ENCODE measurements at places on chromosomes 5 and 9. TPM values are rescaled to one million over a fixed set of nuclear protein-coding genes. Genes with fewer than 3 reads are reported as not detected.
A peak's percentile ranks its signal among the peaks of the same experiment; 100 is the strongest.

- no peak overlapping the region for H3K27ac ChIP-seq
- no peak for DNase-seq
- H3K36me3 ChIP-seq, result no peaks in the 10 kb centered on the region
- no peaks in the 10 kb centered on the region for H3K4me1 ChIP-seq
- no peaks in the 10 kb centered on the region for H3K27me3 ChIP-seq
These were observed 34.9 kb upstream of the FST start for GRCh38 chr5:53445569-53445968.

DNA sequence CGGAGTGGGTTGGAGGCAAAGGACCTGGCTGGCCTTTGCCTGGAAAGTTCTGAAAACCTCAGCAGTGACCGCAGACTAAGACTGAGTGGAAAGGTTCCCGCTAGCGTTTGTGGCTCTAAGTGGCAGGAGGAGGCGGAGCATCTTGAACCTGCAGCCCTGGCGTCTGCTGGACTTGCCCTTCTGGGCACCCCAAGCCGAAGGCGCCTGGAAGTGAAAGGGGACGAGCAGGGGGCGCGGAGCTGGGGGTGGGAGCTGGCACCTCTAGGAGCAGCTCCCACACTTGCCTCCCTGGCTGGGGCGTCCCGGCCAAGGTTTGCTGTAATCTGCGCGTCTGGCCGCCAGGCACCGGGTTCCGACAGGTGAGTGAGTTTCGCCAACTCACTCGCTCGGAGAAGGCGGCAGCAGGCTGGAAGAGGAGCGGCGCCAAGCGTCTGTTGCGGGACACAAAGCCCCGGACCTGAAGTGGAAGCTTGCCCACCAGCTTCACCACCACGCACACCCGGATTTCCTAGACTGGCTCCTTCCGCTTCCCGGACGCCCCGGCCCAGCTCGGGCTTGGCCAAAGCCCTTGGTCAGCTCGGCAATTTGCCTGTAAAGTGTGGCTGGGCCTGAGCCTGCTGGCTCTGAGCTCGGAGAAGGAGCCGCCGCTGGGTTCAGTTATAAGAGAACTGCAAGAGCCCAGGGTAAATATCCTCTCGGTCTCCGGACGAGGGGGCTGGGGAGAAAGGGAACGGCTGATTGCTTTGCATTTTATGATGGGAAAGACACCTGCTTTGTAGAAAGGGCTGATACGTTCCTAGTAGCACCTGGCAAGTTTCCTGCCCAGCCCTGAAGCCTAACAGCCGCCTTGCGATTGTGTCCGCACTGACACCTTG, at the start of gene GNA14:
GNA14 (minus strand) TSS at position 89 of the 875 bp plus-strand sequence. CDS start 529 bp downstream, outside the sequence.
- no peak for DNase-seq
- peaks cover 28% of the 10 kb centered on the region for H3K27me3 ChIP-seq
- no peaks in the 10 kb centered on the region for H3K36me3 ChIP-seq
- peak within 1 kb of the TSS; percentile 57 for H3K27ac ChIP-seq
- H3K4me3 ChIP-seq, result peak within 1 kb of the TSS; percentile 75

GRCh38 chr9:9392755-9393154, 1220.0 kb downstream of the PTPRD start:
- no peak overlapping the region for H3K4me3 ChIP-seq
- no peak for DNase-seq
- H3K27ac ChIP-seq, result no peak overlapping the region

Gene SFXN1
- total RNA-seq, result 84.3 TPM

Gene IL4
- total RNA-seq, result not detected

DNA sequence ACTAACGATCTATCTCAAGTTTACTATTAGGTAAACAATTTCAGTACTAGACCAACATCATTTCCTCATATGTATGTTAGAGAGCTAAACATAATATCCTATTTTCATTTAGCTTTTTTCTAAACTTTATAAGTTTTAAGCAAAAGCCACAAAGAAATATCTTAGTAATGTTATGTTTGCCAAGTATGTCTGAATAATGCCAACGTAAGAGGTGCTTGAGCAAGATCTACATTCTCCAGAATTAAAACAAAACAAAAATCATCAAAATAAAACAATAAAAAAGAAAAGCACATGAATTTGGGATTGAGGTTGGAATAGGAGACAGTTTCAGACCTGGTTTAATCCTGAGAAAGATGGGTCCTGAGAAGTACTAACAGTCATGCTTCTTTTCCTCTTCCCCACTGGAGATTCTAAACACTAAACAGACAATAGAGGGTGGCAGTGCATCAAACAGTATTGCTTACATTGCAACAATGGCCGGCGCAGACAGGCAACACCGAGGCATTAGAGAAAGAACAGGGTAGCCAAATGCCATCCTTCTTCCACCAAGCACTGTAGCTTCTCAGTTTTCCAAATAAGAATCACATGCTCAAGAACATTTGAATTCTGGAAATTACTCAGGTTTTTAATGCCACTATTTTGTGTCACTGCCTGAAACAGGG, 33.6 kb downstream of the CSNK1A1 start:
- peaks cover 33% of the 10 kb centered on the region for H3K36me3 ChIP-seq
- no peaks in the 10 kb centered on the region for H3K27me3 ChIP-seq
- no peak for DNase-seq
- H3K27ac ChIP-seq, result peak overlapping the region; percentile 22
- no peak overlapping the region for H3K4me3 ChIP-seq

DNA sequence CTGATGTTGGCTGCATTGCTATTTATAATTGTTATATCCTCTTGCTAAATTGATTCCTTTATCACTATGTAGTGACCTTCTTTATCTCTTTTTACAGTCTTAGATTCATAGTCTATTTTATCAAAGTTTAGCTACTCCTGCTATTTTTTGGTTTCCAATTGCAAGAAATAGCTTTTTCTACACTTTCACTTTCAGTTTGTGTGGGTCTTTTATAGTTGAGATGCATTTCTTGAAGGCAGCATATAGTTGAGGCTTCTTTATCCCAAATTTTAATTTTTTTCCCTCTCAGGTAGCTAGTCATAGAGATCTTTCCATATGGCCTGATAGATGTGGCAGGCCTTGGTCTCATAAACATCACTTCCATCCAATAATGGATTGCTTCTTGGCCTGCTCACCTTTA, 228.5 kb downstream of the COMMD10 start:
- H3K4me1 ChIP-seq, result no peaks in the 10 kb centered on the region
- DNase-seq, result no peak
- H3K27me3 ChIP-seq, result no peaks in the 10 kb centered on the region
- peaks cover 18% of the 10 kb centered on the region for H3K36me3 ChIP-seq
- H3K4me3 ChIP-seq, result no peak overlapping the region
- no peak overlapping the region for H3K27ac ChIP-seq

DNA sequence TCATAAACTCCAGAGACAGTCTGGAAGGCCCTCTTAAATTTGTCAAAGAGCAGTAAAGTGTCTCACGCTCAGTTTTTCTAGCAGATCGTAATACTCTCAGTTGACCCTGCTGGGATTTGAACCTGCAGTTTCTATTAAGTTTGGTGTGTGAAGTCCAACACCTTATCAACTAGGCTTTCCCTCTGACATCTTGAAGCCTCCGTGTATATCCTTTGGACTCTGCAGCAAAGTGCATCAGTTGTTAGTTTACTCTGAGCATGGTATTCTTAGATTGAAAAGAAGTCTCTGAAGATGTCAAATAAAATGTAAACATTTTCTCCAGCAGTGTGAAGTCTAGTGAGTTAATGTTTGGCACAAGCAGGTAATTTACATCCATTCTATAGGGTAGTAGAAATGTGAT, 2.4 kb downstream of the FUBP3 start:
- DNase-seq, result no peak
- H3K27ac ChIP-seq, result no peak overlapping the region
- peaks cover 6% of the 10 kb centered on the region for H3K4me1 ChIP-seq
- H3K4me3 ChIP-seq, result peak overlapping the region; percentile 92

- H3K4me3 ChIP-seq, result no peak overlapping the region
- H3K27me3 ChIP-seq, result no peaks in the 10 kb centered on the region
- peaks cover 49% of the 10 kb centered on the region for H3K36me3 ChIP-seq
- no peaks in the 10 kb centered on the region for H3K4me1 ChIP-seq
These were observed 27.4 kb downstream of the DROSHA start for GRCh38 chr5:31504529-31504928.

GRCh38 chr5:139646912-139647505, 1.1 kb upstream of the CXXC5 start:
- DNase-seq, result no peak
- no peaks in the 10 kb centered on the region for H3K36me3 ChIP-seq

Gene PAIP1
- 79.9 TPM for total RNA-seq

Gene OR2K2
- not detected for total RNA-seq

Gene CARD9
- total RNA-seq, result 2.6 TPM

GRCh38 chr5:1643651-1644392, 120.1 kb upstream of the LPCAT1 start:
- H3K4me1 ChIP-seq, result peaks cover 8% of the 10 kb centered on the region
- H3K36me3 ChIP-seq, result no peaks in the 10 kb centered on the region
- no peak overlapping the region for H3K27ac ChIP-seq

DNA sequence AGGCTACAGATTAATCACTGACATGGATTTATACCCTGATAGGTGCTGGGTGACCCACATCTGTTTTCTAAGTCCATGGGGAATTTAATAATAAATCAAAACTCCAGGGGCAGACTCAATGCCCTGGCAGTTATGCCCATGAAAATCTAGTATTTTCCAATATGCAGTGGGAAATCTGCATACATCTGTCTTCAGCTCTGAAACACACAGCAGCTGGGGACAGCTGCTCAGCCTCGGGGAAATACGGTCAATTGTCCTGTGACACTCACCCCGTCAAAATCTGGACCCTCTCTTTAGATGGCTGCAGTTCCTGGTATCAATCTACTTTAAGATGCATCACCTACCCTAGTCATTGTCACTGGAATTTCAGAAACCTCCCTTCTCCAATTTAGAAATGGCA, 12.7 kb upstream of the C1QTNF3 start:
- peaks cover 12% of the 10 kb centered on the region for H3K4me1 ChIP-seq
- DNase-seq, result no peak
- H3K4me3 ChIP-seq, result no peak overlapping the region
- no peak overlapping the region for H3K27ac ChIP-seq

Gene SLC45A2
- total RNA-seq, result 2.1 TPM

Gene OTP
- 0.31 TPM for total RNA-seq

DNA sequence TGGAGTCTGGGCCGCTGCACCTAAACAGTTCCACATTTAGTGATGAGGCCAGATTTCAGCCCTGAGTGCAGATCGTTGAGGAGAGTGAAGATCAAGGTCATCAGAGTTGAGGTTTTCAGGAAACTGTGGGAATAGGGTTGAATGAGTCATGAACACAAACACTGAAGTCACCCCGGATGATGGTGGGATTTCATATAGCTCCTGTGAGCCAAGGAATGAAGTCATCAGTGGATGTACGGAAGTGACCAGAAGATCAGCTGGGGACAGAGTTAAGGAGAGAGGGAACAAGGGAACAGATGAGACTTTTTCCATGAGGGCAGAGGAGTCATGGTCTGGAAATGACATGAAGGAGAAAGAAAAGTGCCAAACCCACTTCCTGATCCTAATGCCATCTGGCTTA, 36.5 kb downstream of the PALM2AKAP2 start:
- H3K27ac ChIP-seq, result no peak overlapping the region
- H3K36me3 ChIP-seq, result peaks cover 3% of the 10 kb centered on the region
- H3K4me1 ChIP-seq, result peaks cover 16% of the 10 kb centered on the region

Gene PCA3
- total RNA-seq, result 0.33 TPM

- no peaks in the 10 kb centered on the region for H3K27me3 ChIP-seq
- DNase-seq, result no peak
- H3K27ac ChIP-seq, result no peak overlapping the region
- no peaks in the 10 kb centered on the region for H3K4me1 ChIP-seq
These were observed 255.1 kb downstream of the MCTP1 start for GRCh38 chr5:95029569-95030366.

DNA sequence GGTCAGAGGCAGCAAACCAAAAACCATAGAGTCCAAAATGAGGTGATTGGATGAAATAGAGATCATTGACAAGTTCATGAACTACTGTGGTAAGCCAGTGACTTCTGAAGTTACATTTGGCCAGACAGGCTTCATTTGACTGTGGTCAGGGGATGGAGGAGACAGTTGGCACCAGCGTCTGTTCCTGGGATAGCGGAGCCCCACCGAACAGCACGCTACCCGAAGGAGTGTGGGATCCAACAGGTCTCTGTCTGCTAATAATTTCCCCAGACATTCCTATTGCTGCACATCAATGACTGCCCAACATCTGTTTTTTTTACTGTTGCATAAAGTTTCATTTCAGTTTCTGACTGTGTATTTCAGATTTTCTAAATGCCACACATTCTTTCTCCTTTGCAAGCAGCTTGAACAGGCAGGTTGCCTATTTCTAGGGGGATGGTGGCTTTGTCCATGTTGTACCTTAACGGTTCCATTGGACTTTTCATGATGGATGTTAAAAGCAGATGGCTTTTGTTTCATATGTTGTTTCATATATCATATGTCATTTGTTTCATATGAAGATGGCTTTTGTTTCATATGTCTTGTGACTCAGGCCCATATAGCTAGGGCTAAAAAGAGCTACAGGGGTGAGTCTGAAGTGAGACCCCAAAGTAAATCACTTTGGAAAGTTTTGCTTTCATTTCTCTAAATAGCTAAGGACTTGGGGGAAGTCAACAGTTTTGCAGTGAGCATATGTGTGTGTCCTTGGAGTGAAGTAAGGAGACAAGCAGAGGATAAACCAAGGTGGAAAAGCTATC, 180.8 kb downstream of the GOLPH3 start:
- no peaks in the 10 kb centered on the region for H3K4me1 ChIP-seq
- no peak overlapping the region for H3K4me3 ChIP-seq
- no peak for DNase-seq
- H3K36me3 ChIP-seq, result no peaks in the 10 kb centered on the region

Gene SPARC
- total RNA-seq, result 454 TPM

Gene FABP6
- total RNA-seq, result 0.85 TPM

Gene PSIP1
- total RNA-seq, result 117 TPM

Gene PRRX2
- total RNA-seq, result 0.50 TPM

DNA sequence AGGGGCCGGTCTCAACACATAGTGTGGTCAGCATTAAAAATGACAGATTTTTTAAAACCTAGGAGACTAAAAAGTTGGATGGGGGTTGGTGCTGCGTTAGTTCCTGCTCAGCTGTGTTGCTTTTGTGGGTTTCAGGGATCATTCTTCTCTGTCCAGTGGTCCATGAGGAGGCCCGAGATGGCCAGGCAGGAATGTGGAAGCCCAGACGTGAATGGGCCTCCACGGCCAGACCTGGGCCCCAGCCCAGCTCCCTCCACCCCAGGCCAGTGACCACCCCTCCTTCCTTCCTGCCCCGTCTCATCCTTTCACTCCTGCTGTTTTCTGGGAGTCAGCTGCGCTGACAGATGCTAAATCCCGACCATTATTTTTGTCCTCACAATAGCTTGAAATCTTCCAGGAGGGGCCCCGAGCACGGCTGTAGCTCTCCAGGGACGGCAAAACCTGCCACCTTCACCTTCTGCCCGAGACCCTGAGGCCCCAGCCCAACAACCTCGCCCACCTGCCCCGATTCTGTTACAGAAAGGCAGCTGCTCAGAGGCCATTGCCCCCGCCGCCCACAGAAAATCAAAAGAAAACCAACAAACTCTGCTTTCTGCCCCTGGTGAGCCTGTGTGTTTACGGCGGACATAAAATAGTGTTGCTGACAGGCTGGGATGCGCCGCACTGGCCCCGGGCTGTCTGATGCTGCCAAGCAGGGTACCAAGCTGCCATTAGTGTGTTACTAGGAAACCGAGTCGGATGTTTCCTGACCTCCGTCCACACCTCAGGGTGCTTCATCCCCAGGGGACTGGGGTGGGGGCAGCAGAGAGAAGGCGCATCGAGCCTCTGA, 83.7 kb upstream of the SARDH start:
- peaks cover 18% of the 10 kb centered on the region for H3K36me3 ChIP-seq
- H3K4me3 ChIP-seq, result peak overlapping the region; percentile 18
- H3K27ac ChIP-seq, result peak overlapping the region; percentile 38

Gene PCDHGA1
- 0.74 TPM for total RNA-seq

Measured in type B pancreatic cell (in vitro differentiated cells).